HepG2 (cell line): ENCODE measurements at places on chromosomes 11 and 22. TPM values are rescaled to one million over a fixed set of nuclear protein-coding genes. Genes with fewer than 3 reads are reported as not detected.

Gene CHRDL2
- polyA plus RNA-seq = 0.04 TPM in 1 of 2 replicates, not detected in the other

Gene CLCF1
- polyA plus RNA-seq = 0.78 and 0.80 TPM in 2 replicates

Gene FBLN1
- polyA plus RNA-seq = 103 and 108 TPM in 2 replicates

Gene TBX1
- polyA plus RNA-seq = not detected in 2 replicates

Gene KIF18A
- polyA plus RNA-seq = 1.6 and 3.4 TPM in 2 replicates

Gene LMO1
- polyA plus RNA-seq = not detected in 2 replicates

Gene ELMOD1
- 0.05 TPM in 1 of 2 replicates, not detected in the other for polyA plus RNA-seq

Gene ARHGAP8
- 0.72 TPM in 1 of 2 replicates, not detected in the other for polyA plus RNA-seq

Gene PATE4
- polyA plus RNA-seq = not detected in 2 replicates

Gene FOLR2
- 0.09 and 0.33 TPM in 2 replicates for polyA plus RNA-seq

Gene BATF2
- polyA plus RNA-seq = 2.8 and 3.1 TPM in 2 replicates

Gene TPCN2
- polyA plus RNA-seq = 5.6 and 6.9 TPM in 2 replicates

Gene NAALAD2
- polyA plus RNA-seq = 8.9 and 9.4 TPM in 2 replicates

Gene NCF4
- polyA plus RNA-seq = not detected in 2 replicates

Gene CCDC88B
- polyA plus RNA-seq = 3.6 and 5.2 TPM in 2 replicates

- DNase-seq = peak; percentile 22
Observed at GRCh38 chr11:70456921-70457532, 58.7 kb downstream of the CTTN start.

GRCh38 chr22:36660510-36660840, 43.1 kb downstream of the CACNG2 start:
- DNase-seq = no peak

- DNase-seq = no peak
Observed at GRCh38 chr22:40741116-40741515, 61.8 kb downstream of the MCHR1 start.

GRCh38 chr11:47541070-47541469, 11.9 kb downstream of the CELF1 start:
- no peak for DNase-seq

DNA sequence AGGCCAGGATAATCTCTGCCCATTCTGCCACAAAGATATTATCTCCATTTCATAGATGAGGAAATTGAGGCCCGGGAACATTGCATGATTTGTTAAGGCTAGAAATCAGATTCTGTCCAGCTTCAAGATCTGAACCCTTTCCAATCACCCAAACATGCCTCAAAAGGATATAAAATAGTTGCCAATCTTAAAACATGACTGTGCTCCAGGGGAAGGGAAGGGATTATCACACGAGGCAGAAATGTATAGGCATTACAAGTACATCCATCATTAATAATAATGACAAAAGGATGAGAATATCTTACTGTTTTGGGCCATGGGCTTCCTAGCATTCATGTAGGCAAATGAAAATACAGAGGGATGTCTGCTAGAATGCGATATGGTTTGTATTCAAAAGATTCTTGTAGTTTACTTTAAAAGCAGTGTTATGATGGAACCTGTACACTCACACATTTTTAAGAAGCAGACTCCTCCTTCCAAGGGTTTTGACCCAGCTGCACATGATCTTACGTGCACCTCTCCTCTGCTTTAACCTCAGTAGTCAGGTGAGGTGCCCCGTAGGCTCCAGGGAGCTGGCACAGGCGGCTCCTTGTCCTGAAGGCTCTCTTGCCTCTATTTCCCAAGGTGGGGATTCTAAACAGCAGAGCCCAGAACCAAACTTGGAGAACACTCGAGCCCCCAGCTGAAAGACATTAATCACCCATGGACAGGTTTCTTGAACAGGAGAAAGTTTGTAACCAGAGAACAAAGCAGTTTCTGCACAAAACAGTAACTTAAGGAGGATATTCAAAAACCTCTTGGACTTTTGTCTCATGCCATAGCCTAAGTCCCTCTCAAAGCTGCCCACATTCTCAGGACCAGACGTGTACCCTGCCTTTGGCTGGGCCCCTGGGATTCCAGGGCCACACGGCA, 36.0 kb downstream of the PARVA start:
- DNase-seq = no peak

- no peak for DNase-seq
Observed at GRCh38 chr11:126997196-126997595, 3.4 kb downstream of the KIRREL3 start.

DNA sequence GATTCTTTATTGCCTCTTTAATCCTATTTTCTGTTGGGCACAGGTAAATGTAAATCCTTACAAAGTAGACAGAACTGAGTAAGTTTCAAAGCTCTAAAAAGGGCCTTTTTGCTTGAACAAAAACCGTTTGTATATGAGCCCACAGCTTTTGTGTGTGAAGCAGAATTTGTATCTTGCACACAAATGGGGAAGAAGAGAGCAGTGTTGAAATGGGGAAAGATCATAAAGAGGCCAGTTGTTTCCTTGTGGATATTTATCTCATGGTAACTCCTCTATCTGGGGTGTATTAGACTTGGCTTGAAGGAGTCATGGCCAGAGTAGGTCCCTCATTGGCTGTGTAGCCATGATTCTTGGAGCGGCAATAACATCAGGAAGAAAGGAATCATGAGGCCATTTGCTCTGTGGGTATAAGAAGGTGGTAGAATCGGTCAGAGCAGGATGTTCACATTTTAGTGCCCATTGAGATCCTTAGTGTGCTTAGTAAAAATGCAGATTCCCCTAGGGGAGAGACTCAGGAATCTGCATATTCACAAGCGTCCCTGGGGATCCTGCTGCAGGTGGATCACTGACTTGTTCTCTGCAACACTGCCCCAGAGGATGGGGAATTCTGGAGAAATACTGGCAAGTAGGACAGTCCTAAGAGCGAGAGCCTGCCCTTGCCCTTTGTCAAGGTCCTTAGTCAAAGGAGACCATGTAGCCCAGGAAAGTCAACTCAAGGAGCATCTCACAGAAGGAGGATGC, 126.5 kb downstream of the LDLRAD3 start:
- no peak for DNase-seq

DNA sequence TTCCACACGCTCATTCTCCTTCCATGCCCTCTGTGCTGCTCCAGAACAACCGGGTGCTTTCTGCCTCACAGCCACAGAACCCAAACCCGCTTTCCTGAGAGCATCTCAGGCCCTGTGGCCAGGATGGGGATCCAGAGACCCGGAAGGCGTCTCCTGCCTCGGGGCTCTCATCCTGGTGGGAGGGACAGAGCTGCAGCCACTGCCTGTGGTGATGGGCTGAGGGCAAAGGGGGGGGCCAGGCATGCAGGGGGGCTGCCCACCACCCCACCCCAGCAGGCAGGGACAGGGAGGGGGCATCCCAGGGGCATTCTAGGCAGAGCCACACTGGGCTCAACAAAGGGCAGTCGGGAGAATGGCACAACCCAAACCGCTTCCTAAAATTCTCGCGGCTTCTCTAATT, 41.4 kb downstream of the CERK start:
- no peak for DNase-seq

DNA sequence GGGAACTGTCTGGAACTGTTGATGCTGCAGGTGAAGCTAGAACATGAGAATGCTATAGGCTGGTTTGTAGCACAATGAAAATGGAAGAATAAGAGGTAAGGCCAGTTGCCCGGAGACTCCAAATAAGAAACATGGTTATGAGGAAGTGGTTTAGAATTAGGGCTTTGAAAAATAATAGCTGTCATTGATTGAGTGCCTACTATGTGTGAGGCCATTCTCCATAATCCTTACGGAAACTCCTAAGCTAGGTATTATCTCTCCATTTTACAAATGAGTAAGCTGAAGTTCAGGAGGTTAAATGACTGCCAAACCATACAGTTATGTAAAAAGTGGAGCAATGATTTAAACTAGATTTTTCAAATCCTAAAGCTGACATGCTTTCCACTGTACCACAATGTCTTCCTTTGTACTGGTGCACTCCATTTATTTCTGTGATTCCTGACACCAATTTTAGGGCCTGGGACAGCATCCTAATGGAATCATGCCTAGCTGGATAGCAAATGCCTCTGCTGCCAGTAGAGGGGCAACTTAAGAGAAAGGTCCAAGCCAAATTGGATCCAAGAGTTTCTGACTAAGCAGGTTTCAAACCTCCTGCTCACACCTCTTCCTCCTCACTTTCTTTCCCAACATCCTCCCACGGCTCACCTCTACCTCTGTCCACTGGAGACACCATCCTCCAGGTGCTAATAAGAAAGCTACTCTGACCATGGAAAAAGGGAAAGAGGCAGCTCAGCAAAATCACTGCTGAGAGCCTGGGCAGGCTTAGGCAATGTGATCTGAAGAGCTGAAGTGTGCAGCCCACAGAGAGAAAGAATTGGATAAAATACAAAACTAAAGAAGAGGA, 46.9 kb upstream of the PICALM start:
- no peak for DNase-seq

DNA sequence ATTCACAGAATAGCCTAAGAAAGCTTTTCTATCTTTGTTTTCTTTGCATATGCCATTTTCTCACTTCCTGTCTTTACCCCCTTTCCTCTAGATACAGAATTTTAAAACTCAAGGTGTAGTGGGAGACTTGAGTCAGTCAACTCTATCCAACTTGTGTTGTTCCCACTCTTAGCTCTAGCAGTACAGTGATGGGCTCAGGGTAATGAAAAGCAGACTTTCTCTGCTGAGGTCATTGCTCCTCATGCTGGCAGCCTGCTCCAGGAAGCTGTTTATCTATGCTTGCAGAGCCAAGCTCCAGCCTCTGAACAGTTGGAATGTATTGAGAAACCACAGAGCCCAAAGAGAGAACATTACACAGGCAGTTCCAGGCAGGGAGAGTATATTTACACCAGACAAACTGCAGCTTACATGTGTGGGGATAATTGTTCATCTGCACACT, 68.1 kb downstream of the CSTPP1 start:
- DNase-seq = peak; percentile 96

DNA sequence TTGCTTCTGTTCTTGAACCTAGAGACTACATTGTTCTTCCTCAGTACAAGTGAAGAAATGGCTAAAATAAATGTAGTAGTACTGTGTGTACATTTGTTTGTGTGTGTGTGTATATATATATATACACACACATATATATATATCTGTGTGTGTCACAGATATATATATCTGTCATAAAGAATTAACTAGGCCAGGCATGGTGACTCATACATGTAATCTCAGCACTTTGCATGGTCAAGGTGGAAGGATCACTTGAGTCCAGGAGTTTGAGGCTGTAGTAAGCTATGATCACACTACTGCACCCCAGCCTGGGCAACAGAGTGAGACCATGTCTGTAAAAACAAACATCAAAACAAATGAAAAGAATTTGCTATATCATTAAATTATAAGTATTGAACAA, 164.8 kb downstream of the DYNC2H1 start:
- no peak for DNase-seq

DNA sequence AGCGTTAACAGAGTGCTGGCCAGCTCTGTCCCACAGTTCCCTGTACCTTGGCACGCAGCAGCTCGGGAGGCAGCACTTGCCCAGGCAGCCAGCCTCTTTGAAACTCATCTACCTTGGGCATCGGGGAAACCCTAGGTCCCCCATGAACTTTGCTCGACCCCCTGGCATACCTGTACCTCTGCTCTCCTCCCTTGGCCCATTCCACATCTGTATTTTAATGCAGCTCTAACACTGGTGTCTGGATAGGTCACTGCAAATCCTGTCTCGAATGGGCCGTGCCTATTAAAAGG, 304.1 kb downstream of the TBC1D22A start:
- no peak for DNase-seq

- DNase-seq = no peak
Observed at GRCh38 chr11:3939211-3939610, 83.7 kb downstream of the STIM1 start.

DNA sequence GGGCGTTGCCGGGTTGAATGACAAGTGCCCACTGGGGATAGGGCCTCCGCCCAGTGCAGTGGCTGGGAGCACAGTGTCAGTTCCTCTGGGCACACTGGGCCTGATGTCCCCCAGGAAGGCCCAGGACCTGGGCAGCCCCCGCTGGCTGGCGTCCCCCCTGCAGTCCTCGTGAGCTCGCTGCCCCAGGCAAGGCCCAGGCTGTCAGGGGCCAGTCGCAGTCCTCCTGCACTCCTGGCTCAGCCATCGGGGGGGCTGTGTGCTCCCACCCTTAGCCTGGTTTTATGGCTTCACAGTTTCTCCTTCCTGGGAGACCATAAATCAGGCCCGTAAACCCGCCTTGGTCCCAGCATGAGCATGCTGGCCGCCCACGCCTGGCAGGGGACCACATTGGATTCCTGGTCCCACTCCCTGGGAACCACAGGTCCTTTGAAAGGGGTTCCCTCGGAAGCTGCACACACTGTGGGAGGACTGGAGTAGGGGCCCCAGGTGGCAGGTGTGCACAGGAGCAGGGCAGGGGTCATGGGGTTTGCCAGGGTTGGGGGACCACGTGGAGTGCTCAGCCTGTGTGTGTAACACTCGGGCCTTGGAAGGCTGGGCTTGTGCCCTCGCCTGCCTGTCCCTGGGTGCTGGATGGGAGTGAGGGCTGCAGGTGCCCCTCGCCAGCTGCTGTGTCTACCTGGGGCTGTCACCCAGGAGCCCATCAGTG, 113.6 kb downstream of the KCNQ1OT1 start:
- no peak for DNase-seq
